Chondrocyte (in vitro differentiated cells): ENCODE measurements at places on chromosomes 13 and 19. TPM values are rescaled to one million over a fixed set of nuclear protein-coding genes. Genes with fewer than 3 reads are reported as not detected.
A peak's percentile ranks its signal among the peaks of the same experiment; 100 is the strongest.

- H3K36me3 ChIP-seq = no peaks in the 10 kb centered on the region
- H3K27me3 ChIP-seq = peaks cover 9% of the 10 kb centered on the region
- no peaks in the 10 kb centered on the region for H3K4me1 ChIP-seq
- no peak for DNase-seq
- no peak overlapping the region for H3K27ac ChIP-seq
Observed at GRCh38 chr13:75935805-75936204, 299.7 kb downstream of the LMO7 start.

DNA sequence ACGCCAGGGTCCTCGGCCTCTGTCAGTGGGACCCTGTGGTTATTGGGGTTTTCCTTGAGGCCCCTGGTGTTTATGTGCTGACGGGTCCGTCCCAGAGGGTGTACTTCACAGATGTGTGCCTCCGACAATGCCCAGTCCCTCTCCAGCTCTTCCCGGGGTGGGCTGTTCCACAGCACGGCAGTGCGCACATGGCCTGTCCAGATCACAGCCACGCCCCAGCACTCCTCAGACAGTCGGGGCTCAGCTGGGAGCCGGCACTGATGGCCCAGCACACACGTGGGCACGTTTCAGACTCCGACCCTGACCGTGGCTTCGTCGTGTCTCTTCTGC, 16.9 kb upstream of the F7 start:
- DNase-seq = peak; percentile 82
- H3K27me3 ChIP-seq = peaks cover 3% of the 10 kb centered on the region
- H3K4me1 ChIP-seq = no peaks in the 10 kb centered on the region
- H3K4me3 ChIP-seq = no peak overlapping the region
- no peaks in the 10 kb centered on the region for H3K36me3 ChIP-seq

GRCh38 chr13:46124531-46124966, 19.7 kb upstream of the CPB2 start:
- no peak overlapping the region for H3K27ac ChIP-seq
- peaks cover 11% of the 10 kb centered on the region for H3K4me1 ChIP-seq
- H3K36me3 ChIP-seq = no peaks in the 10 kb centered on the region
- H3K27me3 ChIP-seq = peaks cover 5% of the 10 kb centered on the region
- no peak overlapping the region for H3K4me3 ChIP-seq
- no peak for DNase-seq

DNA sequence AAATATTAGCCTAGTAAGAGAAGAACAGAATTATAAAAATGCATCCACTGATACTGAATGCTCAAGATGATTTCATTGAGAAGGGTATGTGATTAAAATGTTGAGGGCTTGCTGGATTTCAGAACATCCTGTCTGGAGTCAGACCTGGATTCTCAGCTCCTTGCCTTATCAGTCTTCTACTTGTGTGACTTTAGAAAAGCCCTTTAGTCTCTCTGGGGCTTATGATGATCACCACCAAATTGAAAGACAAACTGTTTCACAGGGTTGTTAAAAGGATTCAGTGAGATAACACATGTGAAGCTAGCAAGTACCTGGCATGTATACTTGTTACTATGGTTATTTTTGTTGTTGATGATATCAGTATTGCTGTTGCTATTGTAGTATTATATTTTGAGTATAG, 118.4 kb downstream of the GPC6 start:
- no peak for DNase-seq
- no peak overlapping the region for H3K27ac ChIP-seq
- no peak overlapping the region for H3K4me3 ChIP-seq
- H3K36me3 ChIP-seq = peaks cover 7% of the 10 kb centered on the region

The CCDC61 gene
- 7.2 to 8.4 TPM (median 7.8 TPM) in 3 replicates for total RNA-seq

DNA sequence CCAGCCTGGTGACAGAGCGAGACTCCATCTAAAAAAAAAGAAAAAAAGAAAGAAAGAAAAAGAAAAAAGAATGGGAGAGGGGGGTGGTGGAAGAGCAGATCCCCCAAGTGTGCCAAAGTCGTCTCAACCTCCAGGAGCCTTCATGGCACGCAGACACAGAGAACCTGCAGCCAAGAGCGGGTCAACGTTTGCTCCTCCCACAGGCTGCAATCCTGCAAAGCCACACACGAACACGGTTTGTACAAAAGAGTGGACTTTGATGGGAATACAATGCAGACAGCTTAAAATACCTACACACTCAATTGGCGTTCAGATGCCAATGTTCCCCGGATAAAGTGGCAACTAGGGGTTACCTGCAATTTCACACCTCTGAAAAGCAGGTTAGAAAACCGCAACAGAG, 29.4 kb downstream of the ANKRD10 start:
- peaks cover 1% of the 10 kb centered on the region for H3K36me3 ChIP-seq
- DNase-seq = no peak
- H3K4me1 ChIP-seq = peaks cover 30% of the 10 kb centered on the region
- peak overlapping the region; percentile 69 for H3K27ac ChIP-seq
- no peak overlapping the region for H3K4me3 ChIP-seq

DNA sequence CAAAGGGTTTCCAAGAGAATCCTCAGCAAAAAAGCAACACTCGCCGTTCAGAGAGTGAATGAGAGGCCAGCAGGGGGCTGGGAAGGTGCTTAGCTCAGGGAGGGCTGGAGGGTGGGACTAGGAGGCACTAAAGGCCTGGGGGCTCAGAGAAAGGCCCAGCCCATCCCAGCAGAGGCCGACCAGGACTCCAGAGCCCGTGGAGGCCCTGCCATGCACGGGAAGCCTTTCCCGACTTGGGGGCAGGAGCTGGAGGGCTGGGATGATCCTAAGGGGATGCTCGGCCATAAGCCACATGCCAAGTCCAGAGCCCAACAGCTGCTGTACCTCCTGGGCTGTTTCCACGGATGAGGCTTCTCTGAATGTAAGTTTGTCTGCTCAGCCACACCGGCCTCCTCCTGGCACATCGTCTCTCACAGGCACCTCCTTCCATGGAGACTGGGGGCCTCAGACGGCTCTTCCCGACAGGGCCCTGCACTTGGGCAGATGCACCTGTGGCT, 19.5 kb downstream of the RASA3 start:
- H3K4me3 ChIP-seq = no peak overlapping the region
- H3K27ac ChIP-seq = peak overlapping the region; percentile 87
- no peaks in the 10 kb centered on the region for H3K27me3 ChIP-seq
- peaks cover 8% of the 10 kb centered on the region for H3K36me3 ChIP-seq
- H3K4me1 ChIP-seq = peaks cover 78% of the 10 kb centered on the region
- DNase-seq = peak; percentile 72

GRCh38 chr19:688214-688613, 7.0 kb downstream of the PRSS57 start:
- no peaks in the 10 kb centered on the region for H3K27me3 ChIP-seq
- no peaks in the 10 kb centered on the region for H3K36me3 ChIP-seq
- H3K27ac ChIP-seq = no peak overlapping the region
- no peak for DNase-seq
- H3K4me3 ChIP-seq = no peak overlapping the region

DNA sequence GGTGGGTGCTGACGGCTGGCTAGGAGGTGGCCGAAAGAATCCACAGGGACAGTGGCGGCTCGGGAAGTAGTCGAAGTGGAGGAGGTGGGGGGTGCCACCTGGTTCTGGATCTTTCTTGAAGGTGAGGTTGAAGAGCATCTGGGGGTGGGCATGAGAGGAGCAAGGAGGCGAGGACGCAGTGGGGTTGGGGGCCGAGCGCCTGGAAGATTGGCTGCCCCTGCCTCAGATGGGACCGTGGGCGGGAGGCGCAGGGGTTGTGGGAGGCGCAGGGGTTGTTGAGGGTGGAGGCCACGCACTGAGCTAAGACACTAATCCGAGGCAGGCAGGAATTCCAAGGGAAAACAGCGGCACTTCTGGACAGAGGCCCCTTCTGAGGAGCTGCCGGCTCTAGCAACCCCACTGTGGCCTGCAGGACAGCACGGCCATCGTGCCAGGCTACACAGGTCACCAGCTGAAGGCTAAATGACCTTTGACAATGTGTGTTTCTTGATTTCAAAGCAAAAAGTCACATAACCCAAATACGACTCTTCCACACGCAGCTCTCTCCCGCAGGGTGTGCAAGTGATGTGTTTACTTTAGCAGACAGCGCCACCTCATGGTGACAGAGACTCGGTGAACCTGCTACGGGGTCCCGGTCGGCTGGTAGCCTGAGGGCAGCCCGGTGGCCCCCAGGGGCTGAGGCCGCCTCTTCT, 44.1 kb upstream of the RANBP3 start:
- DNase-seq = peak; percentile 89
- no peak overlapping the region for H3K4me3 ChIP-seq
- H3K27ac ChIP-seq = peak overlapping the region; percentile 36
- H3K36me3 ChIP-seq = peaks cover 11% of the 10 kb centered on the region

- H3K27ac ChIP-seq = no peak overlapping the region
- no peaks in the 10 kb centered on the region for H3K4me1 ChIP-seq
- DNase-seq = no peak
- no peak overlapping the region for H3K4me3 ChIP-seq
- H3K27me3 ChIP-seq = no peaks in the 10 kb centered on the region
Observed at GRCh38 chr13:57409656-57410055, 221.9 kb upstream of the PCDH17 start.

GRCh38 chr13:109113427-109113826, 484.0 kb downstream of the MYO16 start:
- H3K36me3 ChIP-seq = no peaks in the 10 kb centered on the region
- H3K4me1 ChIP-seq = peaks cover 2% of the 10 kb centered on the region
- no peak overlapping the region for H3K27ac ChIP-seq
- H3K4me3 ChIP-seq = no peak overlapping the region
- no peaks in the 10 kb centered on the region for H3K27me3 ChIP-seq

DNA sequence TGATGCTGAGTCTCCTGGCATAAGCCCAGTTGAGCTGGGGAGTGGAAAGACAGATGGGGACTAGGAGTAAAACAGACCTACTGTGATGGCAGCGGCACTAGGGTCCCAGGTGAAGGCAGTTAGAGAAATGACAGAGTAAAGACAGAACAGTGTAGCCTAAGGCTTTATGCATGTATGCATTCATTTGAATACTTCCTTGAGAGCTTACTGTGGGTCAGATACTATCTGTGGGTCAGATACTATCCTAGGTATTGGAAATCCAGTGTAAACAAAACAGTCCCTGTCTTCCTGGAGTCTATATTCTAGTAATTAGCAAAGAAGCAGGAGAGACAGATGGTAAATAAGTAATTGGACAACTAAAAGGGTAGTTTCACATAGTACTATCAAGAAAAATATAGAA, 73.7 kb upstream of the LRCH1 start:
- peaks cover 14% of the 10 kb centered on the region for H3K4me1 ChIP-seq
- DNase-seq = no peak
- H3K27ac ChIP-seq = no peak overlapping the region

GRCh38 chr13:57018915-57019314, 121.8 kb upstream of the PRR20A start:
- no peak overlapping the region for H3K4me3 ChIP-seq
- DNase-seq = peak; percentile 13
- no peaks in the 10 kb centered on the region for H3K36me3 ChIP-seq
- no peaks in the 10 kb centered on the region for H3K4me1 ChIP-seq
- no peak overlapping the region for H3K27ac ChIP-seq

The SULT2B1 gene
- 0.22 TPM in 1 of 3 replicates, not detected in the others for total RNA-seq

GRCh38 chr19:1765904-1766799, 12.8 kb downstream of the ONECUT3 start:
- DNase-seq = no peak
- H3K36me3 ChIP-seq = peaks cover 5% of the 10 kb centered on the region
- H3K4me1 ChIP-seq = no peaks in the 10 kb centered on the region
- H3K27me3 ChIP-seq = peaks cover 43% of the 10 kb centered on the region
- H3K4me3 ChIP-seq = no peak overlapping the region
- no peak overlapping the region for H3K27ac ChIP-seq

DNA sequence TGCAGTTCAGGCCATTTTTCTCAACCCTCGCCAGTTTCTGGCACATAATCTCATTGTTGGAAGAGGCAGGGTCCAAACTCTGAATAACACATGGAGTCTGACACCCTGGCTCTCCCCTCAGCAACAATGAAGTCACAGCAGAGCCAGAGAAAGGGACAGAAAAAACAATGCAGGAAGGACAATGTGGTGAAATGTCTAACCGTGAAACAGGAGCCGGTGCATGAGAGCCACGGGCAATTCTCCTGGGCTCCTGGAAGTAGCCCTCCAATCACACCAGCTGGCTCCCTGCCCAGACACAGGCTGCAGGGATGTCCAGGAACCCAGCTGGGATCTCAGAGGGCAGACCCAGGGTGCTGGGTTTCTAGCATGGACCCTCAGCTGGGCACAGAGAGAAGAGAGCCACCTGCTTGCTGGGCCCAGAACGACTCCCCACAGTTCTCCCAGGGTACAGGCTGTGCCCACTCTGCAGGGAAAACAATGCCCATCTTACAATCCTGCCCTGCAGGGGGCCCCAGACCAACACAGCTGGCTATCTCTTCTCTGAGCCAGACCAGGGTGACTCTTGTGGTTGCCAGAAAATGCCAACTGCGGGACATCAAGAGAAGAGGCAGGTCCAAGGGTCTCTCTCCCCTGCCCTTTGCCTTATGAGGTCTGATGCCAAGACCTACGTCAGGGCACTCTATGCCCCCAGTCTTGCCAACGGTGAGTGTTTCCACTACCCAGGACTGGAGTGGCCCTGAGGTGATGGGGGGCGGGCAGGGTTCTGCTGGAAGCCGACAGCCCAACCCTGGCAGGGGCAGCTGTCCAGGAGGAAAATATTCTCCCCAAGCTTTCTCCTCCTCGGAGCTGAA, 64.5 kb downstream of the CEBPG start:
- H3K27me3 ChIP-seq = no peaks in the 10 kb centered on the region
- peaks cover 5% of the 10 kb centered on the region for H3K4me1 ChIP-seq
- peak; percentile 68 for DNase-seq
- no peak overlapping the region for H3K27ac ChIP-seq
- H3K36me3 ChIP-seq = no peaks in the 10 kb centered on the region

The IRGQ gene
- 40.0 to 43.1 TPM (median 41.7 TPM) in 3 replicates for total RNA-seq

The PTPRH gene
- total RNA-seq = 0.42 to 0.54 TPM in 2 of 3 replicates, not detected in the other

DNA sequence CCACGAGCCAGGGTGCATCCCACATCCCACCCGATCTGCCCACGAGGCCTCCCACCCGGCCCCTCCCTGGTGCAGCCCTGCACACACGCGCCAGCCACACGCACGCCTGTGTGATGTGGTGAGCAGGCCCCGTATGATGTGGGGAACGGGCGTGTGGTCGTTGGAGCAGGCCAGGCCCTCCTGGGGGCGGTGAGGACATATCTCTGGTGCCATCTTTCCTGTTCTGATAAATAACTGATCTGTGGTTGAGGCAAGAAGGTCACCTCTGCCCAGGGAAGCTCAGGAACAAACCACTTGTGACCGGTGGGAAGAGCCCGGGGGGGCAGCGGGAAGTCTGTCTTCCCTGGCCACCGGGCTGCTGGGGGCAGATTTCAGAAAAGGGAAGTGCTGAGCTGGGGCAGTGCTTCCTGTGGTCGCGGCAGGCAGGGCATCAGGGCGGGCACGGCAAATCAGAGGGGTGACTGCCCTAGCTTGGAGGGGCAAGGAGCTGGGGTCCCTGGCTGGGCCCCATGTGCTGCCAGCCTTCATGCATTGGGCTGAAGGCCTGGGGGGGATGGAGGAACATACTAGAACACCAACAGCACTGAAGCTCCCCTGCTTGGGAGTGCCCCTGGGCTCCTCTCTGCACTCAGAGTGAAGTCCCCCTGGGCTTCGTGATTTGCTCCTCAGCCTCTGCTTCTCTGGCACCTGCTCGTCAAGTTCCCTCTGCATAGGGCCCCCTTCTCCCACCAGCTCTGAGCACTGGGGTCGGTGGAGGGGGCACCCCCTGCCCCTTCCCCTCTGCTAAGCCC, 35.2 kb upstream of the SLC7A10 start:
- no peak for DNase-seq
- peaks cover 4% of the 10 kb centered on the region for H3K27me3 ChIP-seq
- H3K4me3 ChIP-seq = no peak overlapping the region
- H3K27ac ChIP-seq = no peak overlapping the region
- peaks cover 3% of the 10 kb centered on the region for H3K36me3 ChIP-seq

The SSC5D gene
- 33.6 to 50.0 TPM (median 34.5 TPM) in 3 replicates for total RNA-seq

The TLE6 gene
- 0.36 to 1.1 TPM (median 0.55 TPM) in 3 replicates for total RNA-seq
